ENCODE measurements at places on chromosomes 1 and 21.

GRCh38 chr1:12487520-12487919, 130.5 kb downstream of the DHRS3 start:
- DNase-seq: no peak

GRCh38 chr1:96030312-96030711, 691.3 kb upstream of the PTBP2 start:
- no peak for DNase-seq

DNA sequence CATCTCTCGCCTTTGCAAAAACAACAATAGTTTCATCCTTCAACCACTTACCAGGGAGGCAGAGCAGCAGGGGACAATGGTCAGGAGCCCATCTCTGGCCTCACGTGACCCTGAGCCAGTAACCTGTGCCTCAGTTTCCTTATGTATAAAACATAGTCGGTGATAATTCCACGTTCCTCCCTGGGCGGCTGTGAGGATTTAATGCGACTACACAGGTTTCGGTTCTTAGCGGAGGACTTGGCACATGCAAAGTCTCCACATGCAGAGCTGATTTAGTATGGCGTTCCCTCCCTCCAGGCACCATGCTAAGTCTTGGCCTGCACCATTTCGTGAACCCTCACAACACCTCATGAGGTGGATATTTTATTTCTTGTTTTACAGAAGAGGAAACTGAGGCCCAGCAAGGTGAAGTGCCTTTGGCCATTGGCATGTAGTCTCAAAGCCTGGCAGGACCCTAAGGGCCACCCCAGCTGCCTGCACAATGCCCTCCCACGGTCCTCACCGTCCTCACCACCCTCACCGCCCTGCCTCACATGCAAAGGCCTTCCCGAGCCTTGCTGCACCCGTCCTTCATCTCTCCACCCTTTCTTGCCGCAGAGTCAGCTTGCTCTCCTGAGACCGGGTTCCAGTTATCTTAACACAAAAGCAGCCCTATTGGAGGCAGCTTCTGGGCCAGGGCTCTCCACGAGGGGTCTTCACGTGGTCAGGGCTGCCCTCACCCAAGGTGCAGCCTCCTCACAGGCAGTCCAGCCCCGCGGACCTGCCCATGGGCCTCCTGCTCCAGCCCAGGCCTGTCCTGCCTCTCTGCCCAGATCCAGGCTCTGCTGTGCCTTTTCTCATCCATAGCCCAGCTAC, 48.9 kb downstream of the SYF2 start:
- DNase-seq: no peak

DNA sequence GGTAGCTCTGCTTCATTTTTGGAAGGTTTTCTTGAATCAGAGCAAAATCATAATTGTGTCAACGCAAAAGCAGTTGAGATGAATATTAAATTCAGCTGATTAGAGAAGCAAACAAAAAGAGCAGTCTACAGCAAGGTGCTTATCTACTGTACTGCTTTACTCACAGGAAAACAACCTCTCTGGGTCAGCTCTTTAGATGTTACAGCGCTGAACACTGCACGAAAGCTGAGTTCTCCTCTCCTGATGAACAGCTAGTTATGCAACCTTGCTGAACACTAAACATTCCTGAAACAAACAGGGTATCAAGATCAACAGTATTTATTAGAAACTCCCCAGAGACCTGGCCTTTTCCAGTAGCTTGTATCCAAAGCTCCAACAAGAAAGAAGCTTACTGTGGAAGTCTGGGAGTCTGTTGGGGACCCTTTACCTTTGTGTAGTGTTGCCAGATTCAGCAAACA, 41.3 kb downstream of the TBCE start:
- DNase-seq: no peak

- no peak for DNase-seq
These were observed at the start of gene KRTAP12-3 for GRCh38 chr21:44657635-44658540. Gene KRTAP12-3, plus strand, starts transcription at chr21:44657932. Its CDS starts 48 bp downstream, at chr21:44657980.

GRCh38 chr1:79283451-79283850, 276.9 kb upstream of the ADGRL4 start:
- no peak for DNase-seq

DNA sequence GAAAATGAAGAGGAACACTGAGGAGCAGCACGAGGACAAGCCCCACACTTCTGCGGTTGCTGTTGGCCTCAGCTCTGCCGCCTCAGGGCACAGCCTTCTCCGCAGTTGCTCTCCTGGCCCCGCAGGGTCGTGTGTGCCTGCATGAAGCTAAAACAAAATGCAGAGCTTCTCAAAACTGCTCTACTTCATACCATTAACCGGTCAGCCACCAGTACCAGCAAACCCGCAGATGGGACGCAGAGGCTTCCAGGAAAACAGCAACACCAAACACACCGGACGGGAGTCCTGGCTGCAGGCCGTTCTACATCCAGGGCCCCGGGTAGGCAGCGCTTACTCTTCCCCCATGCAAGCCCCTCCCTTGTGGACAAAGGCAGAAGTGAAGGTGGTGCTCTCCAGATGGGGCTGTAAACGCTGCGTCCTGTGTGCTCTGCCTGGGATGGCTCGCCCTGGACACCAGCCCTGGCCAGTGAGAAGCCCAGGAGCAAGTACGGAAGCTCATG, 7.1 kb upstream of the C1orf159 start:
- no peak for DNase-seq

- no peak for DNase-seq
These were observed 318.5 kb downstream of the BRINP3 start for GRCh38 chr1:190159146-190159545.

- DNase-seq: no peak
These were observed 134.9 kb upstream of the GRIK3 start for GRCh38 chr1:37169241-37169640.

DNA sequence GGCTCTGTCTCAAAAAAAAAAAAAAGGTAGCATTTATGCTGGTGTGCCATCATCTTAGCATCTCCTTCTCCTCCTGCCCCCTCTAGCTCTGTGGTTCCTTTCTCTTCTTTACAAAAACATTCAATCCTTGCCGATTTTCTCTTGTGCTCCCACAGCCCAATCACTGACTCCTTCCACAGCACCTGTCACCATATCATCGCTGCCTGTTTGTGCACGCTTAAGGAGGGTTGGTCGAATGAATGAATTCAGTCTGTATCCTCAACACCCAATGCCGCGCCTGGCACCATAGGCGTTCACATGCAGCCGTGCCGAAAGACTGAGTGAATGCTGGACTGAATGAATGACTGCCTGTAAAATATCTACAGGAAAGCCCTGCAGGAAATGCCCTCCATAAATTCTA, 7.9 kb downstream of the RNU5D-1 start:
- no peak for DNase-seq

DNA sequence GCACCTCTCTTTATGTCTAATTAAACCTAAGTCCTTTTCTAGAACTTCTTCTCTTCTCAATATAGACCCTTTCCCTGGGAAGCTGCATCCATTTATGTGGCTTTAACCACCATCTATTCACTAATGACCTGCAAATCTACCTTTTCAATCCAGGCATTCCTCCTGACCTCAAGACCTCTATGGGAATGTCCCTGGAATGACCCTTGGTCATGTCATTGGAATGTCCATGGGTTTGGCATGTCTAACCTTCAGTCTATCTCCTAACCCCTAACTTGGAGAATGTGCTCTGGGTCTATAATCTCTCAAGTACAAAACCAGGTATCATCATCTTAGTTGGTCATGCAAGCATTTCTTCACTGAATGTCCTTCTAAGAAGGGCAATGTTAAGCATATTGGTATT, 196.1 kb downstream of the KCNH1 start:
- peak; percentile 56 for DNase-seq

DNA sequence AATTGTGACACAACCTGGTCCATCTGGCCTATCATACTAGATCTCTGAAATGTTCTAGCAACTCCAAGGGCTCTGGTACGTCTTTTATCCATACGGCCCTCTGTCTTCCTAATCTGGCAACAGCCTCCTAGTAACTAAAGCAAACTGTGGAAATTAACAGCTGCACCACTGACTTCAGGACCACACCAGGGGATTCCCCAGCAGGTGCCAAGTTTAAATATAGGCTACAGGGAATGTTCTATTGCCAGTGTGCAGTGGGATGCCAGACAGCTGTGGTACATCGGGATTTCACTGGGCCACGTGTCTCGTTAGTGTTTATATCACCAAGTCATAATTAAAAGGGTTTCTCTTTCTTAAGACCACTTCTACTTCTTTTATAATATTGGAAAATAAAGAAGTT, 94.3 kb downstream of the RGS2 start:
- DNase-seq: no peak

DNA sequence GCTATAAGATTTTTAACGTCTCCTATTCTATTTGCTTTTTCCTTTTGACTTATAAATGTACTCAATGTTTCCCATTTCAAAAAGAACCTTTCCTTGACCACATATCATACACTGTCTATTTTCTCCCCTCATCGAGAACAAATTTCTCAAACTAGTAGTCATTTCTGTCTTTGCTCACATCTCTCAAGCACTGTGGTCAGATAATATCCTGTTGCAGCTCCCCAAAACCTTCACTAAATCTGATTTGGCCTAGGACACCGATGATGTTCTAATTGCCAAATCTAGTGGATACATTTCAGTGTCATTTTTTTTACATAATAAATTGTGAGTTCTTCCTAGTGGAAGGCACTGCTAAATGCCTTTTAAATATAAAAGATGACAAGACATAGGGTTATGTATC, 19.4 kb downstream of the CXADR start:
- DNase-seq: no peak

DNA sequence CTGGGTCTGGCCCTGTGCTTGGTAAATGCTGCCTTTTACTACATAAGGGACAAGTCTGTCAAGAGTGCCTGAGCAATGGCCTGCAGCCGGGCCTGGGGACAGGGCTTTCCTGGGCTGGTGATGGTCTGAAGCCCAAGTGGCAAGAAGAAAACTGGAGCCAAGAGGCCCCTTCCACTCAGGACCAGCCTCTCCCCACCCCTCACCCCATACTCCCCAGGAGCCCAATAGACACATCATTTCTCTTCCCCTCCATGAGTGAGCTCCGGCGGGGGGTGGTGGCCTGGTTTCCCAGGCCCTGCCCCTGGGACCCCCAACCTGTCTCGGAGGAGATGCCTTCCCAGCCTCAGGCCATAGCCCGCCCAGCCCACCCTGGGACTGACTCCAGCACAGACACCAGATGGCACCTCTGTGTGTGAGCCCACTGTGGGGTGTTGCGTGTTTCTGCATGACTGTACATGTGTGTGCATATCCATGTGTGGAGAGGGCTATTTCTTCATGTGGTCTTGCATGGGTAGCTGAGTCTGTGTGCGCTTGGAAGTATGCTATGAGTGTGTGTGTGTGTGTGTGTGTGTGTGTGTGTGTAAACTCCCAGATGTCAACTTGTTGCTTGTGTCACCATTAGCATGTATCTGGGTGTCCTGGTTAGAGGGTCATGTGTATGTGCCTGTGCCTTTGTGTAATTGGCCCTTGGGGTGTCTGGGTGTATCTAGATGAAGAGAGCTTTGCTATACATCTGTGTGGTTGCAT, 14.3 kb upstream of the LRP8 start:
- DNase-seq: no peak

GRCh38 chr1:12544357-12544756, 73.7 kb downstream of the DHRS3 start:
- DNase-seq: no peak

DNA sequence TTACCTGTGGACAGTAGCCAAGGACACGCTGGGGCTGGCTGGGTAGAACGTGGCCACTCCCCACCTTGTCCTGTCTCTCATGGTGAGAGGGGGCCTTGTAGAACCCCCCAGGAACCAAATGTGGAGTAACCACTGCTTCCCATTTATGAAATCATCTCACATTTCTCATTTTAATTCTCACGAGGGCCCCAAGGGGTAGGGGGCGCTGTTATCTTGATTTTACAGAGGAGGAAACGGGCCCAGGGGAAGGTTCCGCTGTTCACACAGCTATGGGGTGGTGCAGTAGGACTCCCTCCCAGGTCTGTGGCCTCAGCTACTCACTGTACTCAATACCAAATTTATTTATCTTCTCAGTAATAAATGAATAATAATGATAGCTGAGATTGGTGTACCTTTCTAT, 5.5 kb downstream of the SMPDL3B start:
- peak; percentile 14 for DNase-seq

- DNase-seq: peak; percentile 62
These were observed 501 bp downstream of the FBXO6 start for GRCh38 chr1:11664336-11665065.

DNA sequence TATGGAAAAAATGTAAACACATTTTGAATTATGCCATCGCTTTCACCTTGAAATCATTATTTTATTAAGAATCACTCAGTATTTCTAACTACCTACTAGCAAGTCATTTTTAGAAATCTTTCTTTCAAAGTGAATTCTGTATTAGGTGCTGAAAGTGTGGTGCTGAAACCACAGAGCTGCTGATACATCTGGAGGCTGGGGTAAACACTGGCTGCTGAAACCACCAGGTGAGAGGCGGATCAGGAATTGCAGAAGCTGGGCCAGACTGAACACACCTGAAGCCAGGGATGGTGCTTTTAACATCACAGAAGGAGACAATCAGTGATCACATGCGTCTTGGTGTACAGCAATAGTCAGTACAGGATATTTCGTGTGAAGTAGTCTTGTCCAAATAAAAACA, 42.2 kb upstream of the KCNE1 start:
- no peak for DNase-seq

GRCh38 chr21:33451634-33452071, 28.1 kb downstream of the TMEM50B start:
- peak; percentile 15 for DNase-seq

GRCh38 chr1:236370420-236370819, 23.7 kb upstream of the EDARADD start:
- no peak for DNase-seq

DNA sequence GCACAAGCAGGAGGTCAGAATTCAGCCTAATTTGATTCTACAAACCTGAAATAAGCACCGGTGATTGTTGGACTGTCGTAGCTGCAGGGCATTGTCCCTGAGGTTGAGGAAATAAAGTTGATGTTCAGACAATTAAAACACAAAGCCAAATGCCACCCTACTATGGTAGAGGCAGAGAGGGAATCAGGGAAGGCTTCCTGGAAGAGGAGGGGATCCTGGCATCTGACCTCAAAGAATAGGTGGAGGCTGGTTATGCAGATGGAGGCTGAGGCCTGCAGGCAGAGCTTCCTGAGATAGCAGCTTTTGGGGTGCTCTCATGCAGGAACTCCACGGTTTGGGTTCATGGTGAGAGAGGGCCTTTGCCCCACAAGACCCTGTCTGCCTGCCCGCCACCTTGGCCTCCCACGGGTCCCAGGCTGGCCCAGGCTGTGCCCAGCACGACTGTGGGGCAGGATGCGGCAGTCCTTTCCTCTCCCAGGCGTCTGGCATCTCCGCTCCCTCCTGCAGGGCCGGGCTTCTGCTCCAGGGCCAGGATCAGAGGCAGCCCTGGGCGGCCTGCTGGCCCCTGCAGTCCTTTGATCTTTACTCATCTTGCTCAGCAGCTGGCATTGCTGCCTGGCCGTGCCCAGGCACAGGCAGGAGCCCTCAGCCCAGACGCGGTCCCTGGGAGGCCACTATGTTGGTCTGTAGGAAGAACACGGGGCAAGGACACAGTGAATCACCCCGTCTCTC, 134.1 kb upstream of the VAMP3 start:
- DNase-seq: no peak

DNA sequence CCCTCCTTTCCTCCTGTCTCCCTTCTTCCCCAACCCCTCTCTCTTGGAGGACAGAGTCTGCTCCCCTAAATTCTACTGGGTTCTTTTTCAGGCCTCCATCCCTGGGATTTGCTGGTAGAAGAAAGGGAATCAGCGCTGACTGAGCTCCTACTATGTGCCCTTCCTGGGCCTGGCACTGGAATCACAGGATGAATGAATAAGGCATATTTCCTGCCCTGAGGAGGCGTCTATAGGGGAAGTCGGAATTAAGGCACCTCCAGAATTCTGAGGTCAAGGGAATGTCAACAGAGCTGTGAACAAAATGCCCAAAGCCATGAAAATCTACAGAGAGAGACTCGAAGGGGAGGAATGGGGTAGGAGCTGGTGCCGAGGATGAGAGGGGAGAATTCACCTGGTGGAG, 17.4 kb upstream of the BTG2 start:
- no peak for DNase-seq

GRCh38 chr1:234955107-234955731, 173.4 kb downstream of the TOMM20 start:
- DNase-seq: no peak

Measured in astrocyte of the hippocampus (primary cell).